ENCODE measurements at places on chromosomes 4 and X.

DNA sequence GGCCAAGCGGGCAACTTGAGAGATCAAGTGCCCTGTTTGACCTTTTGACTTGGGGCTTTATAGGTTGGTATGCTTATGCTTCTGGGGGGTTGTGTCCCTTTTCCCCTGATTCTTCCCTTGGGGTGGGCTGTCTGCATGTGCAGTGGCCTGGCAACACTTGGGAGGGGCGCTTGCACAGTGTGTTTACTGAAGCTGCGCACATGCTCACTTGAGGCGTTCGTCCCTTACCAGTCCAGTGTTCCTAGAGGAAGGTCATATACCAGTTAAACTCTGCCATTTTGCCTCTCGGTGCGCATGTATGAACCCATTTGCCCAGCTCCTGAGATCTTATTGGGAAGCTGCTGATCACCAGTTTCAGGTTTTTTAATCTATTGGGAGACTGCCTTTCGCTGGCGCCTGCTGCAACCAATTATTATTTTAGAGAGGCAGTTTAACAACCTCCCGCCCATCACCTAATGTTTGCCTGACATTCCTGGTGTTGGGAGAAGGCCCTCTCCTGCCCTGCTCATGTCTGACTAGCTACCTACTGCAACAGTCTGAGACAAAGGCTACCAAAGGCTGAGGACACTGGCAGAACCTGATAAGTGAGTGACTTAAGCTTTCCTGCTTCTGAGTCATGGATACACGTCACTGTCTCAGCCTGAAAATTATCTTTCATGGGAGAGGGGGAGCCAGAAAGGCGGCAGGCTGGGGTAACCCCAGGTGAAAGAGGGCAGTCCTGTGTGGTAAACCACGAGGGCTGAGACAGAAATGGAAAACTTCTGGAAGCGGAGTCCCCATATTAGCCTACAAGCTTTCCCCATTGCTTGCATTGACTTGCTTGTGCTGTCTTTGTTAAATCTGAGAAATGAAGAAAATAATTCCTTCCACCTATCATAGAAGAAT is 97.6 kb downstream of the CPE start:
- no peak for DNase-seq

GRCh38 chrX:85619962-85620361 is 240.5 kb upstream of the POF1B start:
- no peak for DNase-seq

GRCh38 chr4:54961357-54961975 is 163.9 kb downstream of the KDR start:
- DNase-seq, result no peak

GRCh38 chr4:1767770-1768366 is 25.2 kb upstream of the FGFR3 start:
- DNase-seq, result peak; percentile 61

GRCh38 chr4:13705521-13706041 is 78.1 kb upstream of the BOD1L1 start:
- DNase-seq, result peak; percentile 64

DNA sequence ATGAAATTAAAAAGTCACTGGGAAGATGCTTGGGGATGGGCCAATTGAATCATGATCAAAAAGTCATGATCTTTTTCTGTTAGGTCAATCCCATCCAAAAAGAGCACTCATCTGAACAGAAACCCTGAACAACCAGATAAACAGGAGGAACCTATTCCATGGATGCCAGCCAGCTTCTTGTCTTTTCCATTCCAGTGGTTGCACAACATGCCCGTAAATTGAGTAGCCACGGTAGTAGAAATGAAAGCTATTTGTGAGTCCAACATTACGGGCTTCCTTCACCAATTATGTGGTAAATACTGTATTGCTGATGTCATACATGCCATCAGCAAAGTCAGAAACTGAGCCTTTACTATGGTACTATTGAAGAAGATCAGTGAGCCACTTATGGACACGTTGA is 982.4 kb upstream of the HS3ST1 start:
- DNase-seq, result no peak

- DNase-seq, result no peak
Measured at GRCh38 chrX:86133761-86134160, 14.5 kb upstream of the DACH2 start.

GRCh38 chr4:140645614-140646412 is 77.1 kb upstream of the UCP1 start:
- no peak for DNase-seq

DNA sequence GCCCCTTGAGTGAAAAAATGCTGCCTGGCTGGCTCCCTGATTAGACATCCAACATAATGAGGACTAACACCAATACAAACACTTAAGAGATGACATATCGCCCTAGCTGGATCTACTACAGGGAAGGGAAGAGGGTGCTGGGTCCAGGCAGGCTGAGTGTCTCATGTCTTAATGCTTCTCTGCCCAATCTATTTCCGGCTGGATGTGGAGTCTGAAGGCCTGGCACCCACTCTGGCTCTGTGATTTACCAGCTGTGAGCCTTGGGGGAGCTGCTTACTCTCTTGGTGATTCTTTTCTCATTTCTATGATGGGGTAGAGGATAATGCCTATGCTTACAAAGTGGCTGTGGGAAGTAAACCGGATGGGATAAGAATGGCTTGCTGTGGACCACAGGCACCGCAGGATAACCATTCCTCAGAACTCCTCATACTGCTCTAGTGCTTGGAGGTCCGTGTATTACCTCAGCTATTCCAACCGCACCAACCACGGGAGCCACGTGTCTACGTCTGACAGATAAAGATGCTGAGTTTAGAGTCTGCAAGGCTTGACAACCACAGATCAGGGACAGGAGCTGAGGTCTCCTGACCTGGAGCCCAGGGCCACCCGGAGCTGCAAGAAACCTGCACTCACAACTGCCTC is 161.7 kb downstream of the AFAP1 start:
- no peak for DNase-seq

- DNase-seq, result no peak
Measured at GRCh38 chr4:177853229-177853628, 411.0 kb upstream of the AGA start.

- no peak for DNase-seq
Measured at GRCh38 chr4:138685316-138685715, 330.3 kb upstream of the NOCT start.

GRCh38 chr4:184954482-184954881 is 63.8 kb upstream of the HELT start:
- no peak for DNase-seq

GRCh38 chr4:77095101-77095821 is 19.5 kb upstream of the CCNI start:
- peak; percentile 86 for DNase-seq

DNA sequence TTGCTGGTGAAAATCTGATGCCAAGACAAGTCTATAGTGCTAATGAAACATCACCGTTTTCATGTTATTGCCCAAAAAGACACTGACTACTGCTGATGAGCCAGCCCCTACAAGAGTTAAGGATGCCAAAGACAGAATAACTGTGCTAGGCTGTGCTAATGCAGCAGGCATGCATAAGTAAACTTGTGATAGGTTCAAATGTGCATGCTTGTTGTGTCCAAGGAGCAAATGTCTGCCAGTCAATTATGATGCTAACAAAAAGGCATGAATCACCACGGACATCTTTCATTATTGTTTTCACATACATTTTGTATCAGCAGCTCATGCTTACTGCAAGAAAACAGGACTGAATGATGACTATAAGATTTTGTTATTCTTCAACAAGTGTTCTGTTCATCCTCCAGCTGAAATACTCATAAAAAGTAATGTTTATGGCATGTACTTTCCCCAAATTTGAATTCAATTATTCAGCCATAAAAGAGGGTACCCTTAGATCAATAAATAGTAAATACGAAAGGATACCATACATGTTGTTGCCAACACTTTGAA is 306.9 kb upstream of the ARSJ start:
- no peak for DNase-seq

GRCh38 chrX:20118065-20118824 is 1.5 kb upstream of the MAP7D2 start:
- peak; percentile 52 for DNase-seq

DNA sequence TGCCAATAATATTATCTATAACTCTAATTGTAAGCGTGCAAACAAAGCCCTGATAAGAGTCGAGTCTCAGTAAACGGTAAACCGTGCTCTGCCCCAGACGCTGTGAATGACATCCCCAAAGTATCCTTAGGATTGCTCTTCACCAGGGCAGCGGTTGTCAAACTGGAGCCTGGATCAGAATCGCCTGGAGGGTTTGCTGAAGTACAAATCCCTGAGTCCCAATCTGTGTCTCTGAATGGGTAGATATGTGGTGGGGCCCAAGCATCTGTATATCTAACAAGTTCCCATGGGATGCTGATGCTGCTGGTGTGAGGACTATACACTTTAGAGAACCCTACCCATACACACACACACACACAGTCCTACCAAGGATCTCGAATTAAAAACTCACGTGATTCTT is 813 bp upstream of the APBB2 start:
- DNase-seq, result no peak

GRCh38 chrX:53223955-53224859 is 800 bp downstream of the KDM5C start:
- peak; percentile 42 for DNase-seq

GRCh38 chr4:167943872-167944505 is 148.3 kb upstream of the ANXA10 start:
- DNase-seq, result no peak

DNA sequence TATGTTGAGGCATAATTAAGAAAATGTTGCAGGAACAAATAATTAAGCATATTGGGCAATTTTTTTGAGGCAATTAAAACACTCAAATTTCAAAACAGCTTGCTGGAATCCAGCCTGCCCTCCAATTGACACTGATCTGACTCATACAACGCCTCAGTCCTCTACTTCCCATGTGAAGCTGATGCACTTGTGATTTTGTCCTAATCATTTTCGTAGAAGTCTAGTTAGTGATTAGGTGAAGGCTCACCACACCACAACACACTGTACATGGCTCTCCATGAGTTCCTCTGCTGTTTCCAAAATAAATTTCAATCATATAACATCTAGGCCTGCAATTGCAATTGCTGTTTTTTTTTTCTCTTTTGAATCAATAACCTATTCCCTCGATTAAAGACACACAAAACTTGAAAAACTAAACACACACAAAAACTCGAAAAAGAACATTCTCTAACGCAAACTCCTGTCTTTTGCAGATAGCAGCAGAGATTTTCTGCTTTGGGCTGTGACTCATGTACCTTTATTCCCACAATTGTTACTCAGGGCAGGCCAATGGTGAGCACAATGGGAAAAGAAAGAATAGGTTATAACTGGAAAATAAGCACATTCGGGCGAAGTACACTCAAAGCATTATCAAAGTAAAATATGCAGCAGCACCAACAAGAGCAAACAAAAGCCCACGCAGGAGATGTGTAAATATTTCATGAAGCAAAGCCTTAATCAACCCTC is 1.7 kb downstream of the GPRIN3 start:
- DNase-seq, result peak; percentile 33

DNA sequence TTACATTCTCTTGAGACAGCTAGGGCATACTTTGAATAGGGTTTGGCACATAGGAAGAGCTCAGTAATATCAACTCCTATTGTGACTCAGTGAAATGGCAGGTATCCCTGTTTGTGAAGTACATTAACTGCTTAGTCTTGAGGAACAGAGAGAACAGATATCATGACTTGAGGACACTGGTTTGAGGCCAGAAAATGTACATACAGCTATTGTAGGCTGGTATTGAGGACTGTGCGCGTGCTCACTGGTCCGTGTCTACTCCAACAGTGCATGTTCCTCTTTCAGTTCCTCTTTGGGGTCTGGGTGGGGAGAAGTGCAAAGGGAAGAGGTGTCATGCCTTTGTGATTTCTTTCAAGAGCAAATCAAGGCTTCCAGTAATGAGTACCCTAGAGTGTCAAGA is 34.6 kb upstream of the TBC1D9 start:
- DNase-seq, result peak; percentile 45

- no peak for DNase-seq
Measured at GRCh38 chrX:24110069-24110468, 39.5 kb upstream of the ZFX start.

DNA sequence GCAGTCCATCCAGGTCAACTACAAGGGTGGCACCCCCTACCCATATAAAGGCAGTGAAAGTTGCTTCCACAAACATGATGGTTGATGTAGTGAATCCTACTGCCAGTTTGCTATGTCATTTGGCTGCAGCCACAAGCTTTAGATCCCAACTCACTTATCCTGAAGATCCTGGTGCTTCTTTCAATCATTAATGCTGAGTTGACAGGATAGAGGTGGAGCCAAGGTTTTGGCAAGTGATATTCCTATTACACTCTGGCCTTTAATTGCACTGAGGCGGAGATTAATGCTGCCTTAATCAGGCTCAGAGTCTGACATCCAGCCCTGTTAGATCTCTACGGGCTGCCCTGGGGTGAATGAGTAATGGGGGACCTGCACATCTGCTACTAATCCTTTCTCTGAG is 542.4 kb upstream of the ARX start:
- DNase-seq, result no peak

- no peak for DNase-seq
Measured at GRCh38 chr4:7620086-7620813, 185.5 kb upstream of the PSAPL1 start.

GRCh38 chr4:107708225-107708624 is 11.8 kb downstream of the PAPSS1 start:
- no peak for DNase-seq

DNA sequence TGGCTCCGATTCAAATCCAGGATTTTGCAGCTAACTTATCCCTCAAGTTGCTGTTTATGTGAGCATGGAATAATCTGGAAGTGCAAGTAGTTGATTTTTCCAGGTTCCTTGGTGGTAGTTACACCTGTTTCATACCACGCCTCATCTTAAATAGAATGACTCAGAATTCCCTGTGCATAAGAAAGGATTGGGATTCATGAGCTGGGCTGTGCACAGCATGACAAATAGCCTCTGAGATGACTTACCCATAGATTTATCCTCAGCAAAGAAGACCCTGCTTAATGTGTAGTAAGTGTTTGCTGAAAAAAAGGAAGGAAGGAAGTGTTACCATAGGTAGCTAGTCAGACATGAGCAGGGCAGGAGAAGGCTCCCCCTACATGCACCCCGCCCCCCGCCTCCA is 777.7 kb upstream of the ADGRL3 start:
- no peak for DNase-seq

- no peak for DNase-seq
Measured at GRCh38 chr4:48665555-48666186, 114.4 kb downstream of the FRYL start.

DNA sequence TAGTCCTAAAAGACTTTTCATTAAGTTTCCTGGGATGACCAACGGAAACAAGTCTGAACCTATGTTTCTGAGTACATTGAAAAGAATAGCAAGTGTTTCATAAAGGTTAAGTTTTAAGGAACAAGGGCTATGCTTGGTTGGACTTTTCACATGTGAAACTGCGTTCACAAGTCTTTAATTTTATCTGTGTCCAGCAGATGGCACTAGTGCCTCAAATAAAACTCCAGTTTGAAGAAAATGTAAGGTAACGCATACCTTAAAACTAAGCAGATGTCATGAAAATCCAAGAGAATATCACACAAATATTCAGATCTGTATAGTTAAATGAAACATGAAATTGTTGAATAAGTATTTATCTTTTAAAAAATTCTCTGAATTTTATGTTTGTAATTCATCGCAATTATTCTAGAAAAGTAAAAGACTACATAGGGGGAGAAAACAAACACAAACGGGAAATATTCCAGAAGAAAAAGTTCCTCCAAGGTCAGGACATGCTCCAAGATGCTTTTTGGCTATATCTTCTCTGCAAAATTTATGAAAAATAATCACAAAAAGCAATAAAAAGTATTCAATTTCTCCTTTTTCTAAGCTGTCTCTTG is 89.6 kb upstream of the MAD2L1 start:
- DNase-seq, result no peak
